Kidney (tissue), 22 donors: ENCODE measurements at places on chromosomes 7 and 10. TPM values are rescaled to one million over a fixed set of nuclear protein-coding genes. Genes with fewer than 3 reads are reported as not detected.

GRCh38 chr10:124459395-124459794 lies 2.2 kb upstream of the LHPP start:
- H3K4me3 ChIP-seq: no peak overlapping the region
- H3K27me3 ChIP-seq: peaks cover 2% of the 10 kb centered on the region
- no peak for DNase-seq
- no peaks in the 10 kb centered on the region for H3K36me3 ChIP-seq

- H3K27ac ChIP-seq: no peak overlapping the region
- H3K4me1 ChIP-seq: peaks cover 5% of the 10 kb centered on the region
- no peak for DNase-seq
- no peaks in the 10 kb centered on the region for H3K27me3 ChIP-seq
These were observed 14.7 kb downstream of the ZNF488 start for GRCh38 chr10:47369251-47369894.

- H3K36me3 ChIP-seq: no peaks in the 10 kb centered on the region
- H3K27ac ChIP-seq: no peak overlapping the region
- H3K4me3 ChIP-seq: no peak overlapping the region
- H3K4me1 ChIP-seq: no peaks in the 10 kb centered on the region
- DNase-seq: no peak
- no peaks in the 10 kb centered on the region for H3K27me3 ChIP-seq
These were observed 59.8 kb upstream of the WDR11 start for GRCh38 chr10:120791316-120791715.

GRCh38 chr7:91379991-91380390 lies 115.8 kb downstream of the FZD1 start:
- no peak overlapping the region for H3K27ac ChIP-seq
- H3K4me1 ChIP-seq: no peaks in the 10 kb centered on the region
- no peak for DNase-seq
- no peak overlapping the region for H3K4me3 ChIP-seq

GRCh38 chr10:81953420-81953819 lies 78.4 kb downstream of the NRG3 start:
- DNase-seq: no peak
- no peaks in the 10 kb centered on the region for H3K4me1 ChIP-seq
- no peak overlapping the region for H3K27ac ChIP-seq

DNA sequence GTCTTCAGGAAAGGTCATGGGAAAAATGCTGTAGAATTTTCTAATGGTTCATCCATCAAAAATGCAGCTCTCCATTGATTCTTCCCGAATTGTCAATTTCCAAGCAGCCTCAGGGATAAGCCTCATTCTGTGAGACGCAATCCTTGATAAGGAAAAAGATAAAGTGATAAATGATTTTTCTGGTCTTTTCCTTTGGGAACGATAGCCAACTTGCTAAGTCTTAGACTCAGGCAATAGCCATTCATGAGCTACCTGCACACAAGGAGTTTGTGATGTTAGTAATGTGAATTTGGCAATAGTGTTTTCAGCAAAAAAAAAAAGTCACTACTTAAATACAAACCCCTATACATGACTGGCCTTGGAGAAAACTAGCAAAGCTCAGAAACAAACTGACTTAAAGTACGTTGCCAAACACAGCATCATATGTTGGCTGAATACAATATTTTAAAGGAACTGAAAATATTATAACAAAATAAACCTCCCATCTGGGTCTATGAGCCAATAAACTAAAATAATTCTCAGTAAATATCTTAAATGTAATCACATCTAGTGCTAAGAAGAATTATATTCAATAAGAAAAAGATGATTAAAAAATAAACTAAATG lies 75.5 kb downstream of the KLF6 start:
- H3K27me3 ChIP-seq: no peaks in the 10 kb centered on the region
- H3K4me1 ChIP-seq: no peaks in the 10 kb centered on the region
- H3K27ac ChIP-seq: no peak overlapping the region
- no peak for DNase-seq

- H3K27me3 ChIP-seq: no peaks in the 10 kb centered on the region
- H3K27ac ChIP-seq: no peak overlapping the region
- DNase-seq: no peak
- H3K36me3 ChIP-seq: no peaks in the 10 kb centered on the region
- H3K4me3 ChIP-seq: no peak overlapping the region
These were observed 208.0 kb upstream of the C7orf33 start for GRCh38 chr7:148382596-148382995.

GRCh38 chr7:127382301-127383085 lies 10.0 kb downstream of the ZNF800 start:
- no peaks in the 10 kb centered on the region for H3K4me1 ChIP-seq
- DNase-seq: no peak
- no peak overlapping the region for H3K4me3 ChIP-seq
- no peak overlapping the region for H3K27ac ChIP-seq

- H3K4me1 ChIP-seq: no peaks in the 10 kb centered on the region
- H3K27me3 ChIP-seq: no peaks in the 10 kb centered on the region
- no peak overlapping the region for H3K27ac ChIP-seq
- no peak overlapping the region for H3K4me3 ChIP-seq
- no peaks in the 10 kb centered on the region for H3K36me3 ChIP-seq
- DNase-seq: no peak
These were observed 86.8 kb upstream of the ANKRD1 start for GRCh38 chr10:91007655-91008054.

DNA sequence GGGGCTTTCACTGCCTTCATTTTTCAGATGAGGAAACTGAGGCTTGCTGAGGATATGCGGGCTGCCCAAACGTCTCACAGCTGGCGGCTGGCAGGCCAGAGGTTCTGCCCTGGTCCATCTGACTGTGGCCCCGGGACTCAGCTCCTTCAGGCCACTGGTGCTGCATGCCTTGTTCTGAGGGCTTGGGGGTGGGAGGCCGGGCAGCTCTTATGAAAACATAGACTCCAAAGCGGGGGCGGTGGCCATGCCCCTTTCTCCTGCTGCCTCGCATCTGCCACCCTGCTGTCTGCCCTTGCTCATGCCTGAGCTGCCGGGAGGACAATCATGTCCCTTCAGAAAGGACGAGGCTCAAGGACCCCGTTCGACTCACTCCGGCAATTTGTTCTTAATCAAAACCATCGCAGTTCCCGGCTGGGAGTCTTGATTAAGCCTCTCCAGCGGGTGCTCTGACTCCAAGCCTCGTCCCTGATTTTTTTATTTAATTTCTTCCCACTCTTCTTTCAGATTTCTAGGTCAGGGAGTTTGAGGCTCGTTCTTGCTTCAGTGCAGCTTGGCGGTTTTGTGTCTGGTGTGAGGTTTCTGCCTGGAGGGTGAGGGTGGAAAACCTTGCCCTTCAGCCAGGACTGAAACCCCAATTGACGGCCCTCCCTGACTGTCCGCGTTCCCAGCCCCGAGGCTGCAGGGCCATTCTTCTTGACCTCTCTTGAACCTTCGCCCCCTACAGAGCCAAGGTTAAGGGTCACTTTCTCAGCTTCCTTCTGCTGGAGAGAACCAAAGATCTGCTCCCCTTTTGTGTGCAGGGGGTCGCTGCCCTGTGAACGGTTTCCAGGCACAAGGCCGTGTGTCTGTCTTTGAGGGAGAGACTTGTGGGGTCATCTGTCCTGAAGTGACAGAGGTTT lies 120.8 kb downstream of the DNAJB6 start:
- peak; percentile 47 for DNase-seq
- H3K36me3 ChIP-seq: no peaks in the 10 kb centered on the region
- no peaks in the 10 kb centered on the region for H3K27me3 ChIP-seq
- H3K4me1 ChIP-seq: no peaks in the 10 kb centered on the region
- no peak overlapping the region for H3K27ac ChIP-seq

Gene RNF133
- 1.3 TPM for total RNA-seq

Gene TEX36
- not detected for total RNA-seq
